ENCODE measurements at places on chromosomes 6 and 20. TPM values are rescaled to one million over a fixed set of nuclear protein-coding genes. Genes with fewer than 3 reads are reported as not detected.

Gene MDFI
- total RNA-seq: 0.34 TPM

Gene PRND
- total RNA-seq: 0.06 TPM

GRCh38 chr6:85672623-85673022 lies 29.9 kb upstream of the SYNCRIP start:
- peaks cover 27% of the 10 kb centered on the region for H3K36me3 ChIP-seq
- DNase-seq: no peak
- H3K27me3 ChIP-seq: no peaks in the 10 kb centered on the region
- peaks cover 4% of the 10 kb centered on the region for H3K4me1 ChIP-seq
- no peak overlapping the region for H3K27ac ChIP-seq

DNA sequence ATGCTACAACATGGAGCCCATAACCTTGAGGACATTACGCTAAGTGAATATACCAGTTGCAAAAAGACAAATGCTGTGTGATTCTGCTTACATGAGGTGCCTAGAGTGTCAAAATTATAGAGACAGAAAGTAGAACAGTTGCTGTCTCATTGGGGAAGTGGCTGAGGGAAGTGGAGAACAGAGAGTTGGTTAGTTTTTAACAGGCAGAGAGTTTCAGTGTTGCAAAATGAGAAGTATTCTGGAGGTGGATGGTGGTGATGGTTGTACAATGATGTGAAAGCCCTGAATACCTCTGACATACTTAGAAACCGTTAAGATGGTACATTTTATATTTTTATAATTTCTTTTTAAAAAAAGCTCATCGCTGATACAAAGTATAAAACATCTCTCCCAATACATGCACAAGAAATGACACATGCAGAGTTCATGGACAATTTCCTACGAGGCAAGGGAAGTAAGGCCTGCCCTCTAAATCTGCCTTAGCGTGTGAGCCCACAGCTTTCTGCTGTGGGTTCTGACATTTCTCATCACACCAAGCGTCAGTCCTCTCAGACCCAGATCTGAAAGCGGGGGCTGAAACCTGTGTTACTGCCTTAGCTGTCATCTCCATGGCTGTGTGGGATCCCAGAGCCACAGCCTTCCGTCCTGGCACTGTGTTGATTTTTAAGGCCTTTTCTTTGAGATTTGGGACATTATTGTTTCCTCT lies 126.0 kb downstream of the RNASET2 start:
- H3K4me3 ChIP-seq: no peak overlapping the region
- no peaks in the 10 kb centered on the region for H3K4me1 ChIP-seq
- DNase-seq: no peak
- no peaks in the 10 kb centered on the region for H3K36me3 ChIP-seq
- H3K27ac ChIP-seq: no peak overlapping the region

Gene DACT2
- total RNA-seq: 0.46 TPM

DNA sequence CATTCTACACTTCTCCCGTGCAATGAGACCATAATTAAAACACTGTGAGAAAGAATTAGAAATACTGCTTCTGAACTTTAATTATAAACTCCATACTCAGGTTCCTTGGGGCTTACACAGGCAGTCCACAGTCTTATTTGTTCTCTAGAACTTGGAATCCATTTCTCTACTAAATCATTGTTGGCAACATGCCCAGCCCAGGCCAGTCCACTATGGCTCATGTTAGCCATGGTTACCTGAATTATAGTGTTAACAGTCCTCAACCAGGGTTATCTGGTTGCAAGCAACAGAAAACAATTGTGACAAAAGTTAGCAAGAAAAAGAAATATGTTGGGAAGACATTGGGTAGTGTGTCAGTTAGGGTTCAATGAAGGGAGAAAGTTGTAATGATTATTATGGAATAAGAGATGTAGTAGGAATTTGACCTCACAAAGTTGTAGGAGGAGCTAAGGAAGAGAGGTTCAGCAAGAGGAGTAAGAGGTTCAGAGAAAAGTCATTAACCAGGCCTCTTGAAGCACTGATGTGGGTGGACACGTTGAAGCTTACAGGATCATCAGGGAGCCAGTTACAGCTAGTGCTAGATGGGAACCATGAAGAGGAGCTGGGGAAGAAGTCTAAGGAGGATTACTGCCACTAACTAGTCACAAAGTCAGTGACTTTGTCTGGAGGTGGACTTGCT lies 352.5 kb upstream of the PRND start:
- no peaks in the 10 kb centered on the region for H3K27me3 ChIP-seq
- H3K4me1 ChIP-seq: no peaks in the 10 kb centered on the region
- H3K36me3 ChIP-seq: no peaks in the 10 kb centered on the region
- no peak overlapping the region for H3K4me3 ChIP-seq
- DNase-seq: no peak

GRCh38 chr6:15420959-15421438 lies 175.1 kb downstream of the JARID2 start:
- no peak overlapping the region for H3K4me3 ChIP-seq
- H3K36me3 ChIP-seq: no peaks in the 10 kb centered on the region
- no peaks in the 10 kb centered on the region for H3K4me1 ChIP-seq
- no peaks in the 10 kb centered on the region for H3K27me3 ChIP-seq
- no peak for DNase-seq
- peak overlapping the region; percentile 52 for H3K27ac ChIP-seq

Gene IP6K3
- 31.8 TPM for total RNA-seq

DNA sequence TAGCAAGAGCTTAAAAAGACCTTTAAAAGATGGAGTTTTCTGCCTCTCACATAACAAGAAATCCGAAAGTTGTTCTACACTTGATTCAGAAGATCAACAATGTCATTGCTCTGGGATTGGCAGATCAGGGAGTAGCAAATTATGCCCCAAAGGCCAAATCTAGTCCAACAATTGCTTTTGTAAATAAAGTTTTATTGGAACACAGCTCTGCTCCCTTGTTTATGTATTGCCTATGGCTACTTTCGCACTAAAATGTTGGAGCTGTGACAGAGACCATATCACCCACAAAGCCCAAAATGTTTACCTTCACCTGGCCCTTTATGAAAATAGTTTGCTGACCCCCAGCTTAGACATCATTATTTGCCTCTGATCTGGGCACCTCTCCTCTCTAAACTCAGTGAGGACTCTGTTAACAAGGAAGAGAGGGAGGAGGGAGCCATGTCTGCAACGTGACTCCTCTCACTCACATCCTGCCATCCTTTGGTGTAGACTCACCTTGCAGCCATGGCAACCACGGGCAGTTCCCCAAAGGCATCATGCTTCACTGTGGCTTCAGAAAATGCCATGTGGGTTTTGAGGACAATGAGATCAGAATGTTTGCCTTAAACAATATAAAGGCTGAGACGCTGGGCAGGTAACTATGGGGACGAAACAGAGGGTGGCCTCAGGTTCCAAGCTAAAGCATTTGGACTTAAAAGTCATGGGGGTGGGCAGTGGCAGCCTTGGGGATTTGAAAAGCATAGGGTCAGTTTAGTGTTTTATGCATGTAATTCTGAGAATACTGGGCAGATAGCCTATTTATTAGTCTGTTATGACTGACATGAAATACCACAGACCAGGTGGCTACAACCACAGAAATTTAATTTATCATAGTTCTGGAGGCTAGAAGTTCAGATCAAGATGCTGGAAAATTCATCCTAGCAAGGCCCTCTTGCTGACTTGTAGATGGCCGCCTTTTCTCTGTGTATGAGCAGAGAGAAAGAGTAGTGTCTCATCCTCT lies 149.7 kb upstream of the TNFAIP3 start:
- H3K4me1 ChIP-seq: no peaks in the 10 kb centered on the region
- no peak for DNase-seq
- H3K27ac ChIP-seq: no peak overlapping the region
- H3K36me3 ChIP-seq: no peaks in the 10 kb centered on the region

GRCh38 chr20:10217721-10218410 lies 764 bp upstream of the SNAP25 start:
- H3K27ac ChIP-seq: no peak overlapping the region
- H3K4me1 ChIP-seq: no peaks in the 10 kb centered on the region
- no peak for DNase-seq
- no peaks in the 10 kb centered on the region for H3K36me3 ChIP-seq
- H3K4me3 ChIP-seq: no peak overlapping the region

Gene PEDS1
- total RNA-seq: 36.2 TPM

GRCh38 chr20:57346477-57346876 lies 4.6 kb upstream of the RAE1 start:
- H3K4me3 ChIP-seq: no peak overlapping the region
- H3K27me3 ChIP-seq: no peaks in the 10 kb centered on the region
- peak; percentile 69 for DNase-seq
- peaks cover under 1% of the 10 kb centered on the region for H3K4me1 ChIP-seq

GRCh38 chr6:28543651-28544610 lies 18.2 kb downstream of the GPX5 start:
- no peak overlapping the region for H3K4me3 ChIP-seq
- H3K4me1 ChIP-seq: no peaks in the 10 kb centered on the region
- no peak overlapping the region for H3K27ac ChIP-seq
- peaks cover 50% of the 10 kb centered on the region for H3K27me3 ChIP-seq

DNA sequence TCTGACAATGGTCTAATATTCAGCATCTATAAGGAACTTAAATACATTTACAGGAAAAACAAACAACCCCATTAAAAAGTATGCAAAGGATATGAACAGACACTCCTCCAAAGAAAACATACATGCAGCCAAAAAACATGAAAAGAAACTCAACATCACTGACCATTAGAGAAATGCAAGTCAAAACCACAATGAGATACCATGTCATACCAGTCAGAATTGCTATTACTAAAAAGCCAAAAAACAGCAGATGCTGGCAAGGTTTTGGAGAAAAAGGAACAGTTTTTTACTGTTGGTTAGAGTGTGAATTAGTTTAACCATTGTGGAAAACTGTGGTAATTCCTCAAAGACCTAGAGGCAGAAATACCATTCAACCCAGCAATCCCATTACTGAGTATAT lies 339.0 kb upstream of the ADGRB3 start:
- no peak overlapping the region for H3K4me3 ChIP-seq
- no peaks in the 10 kb centered on the region for H3K27me3 ChIP-seq
- DNase-seq: no peak
- no peaks in the 10 kb centered on the region for H3K4me1 ChIP-seq
- H3K36me3 ChIP-seq: no peaks in the 10 kb centered on the region

All from heart right ventricle (tissue), 16 donors.